ENCODE measurements at places on chromosomes 2 and 18.

GRCh38 chr2:48601349-48601748 lies 16.3 kb upstream of the GTF2A1L start:
- DNase-seq: no peak

DNA sequence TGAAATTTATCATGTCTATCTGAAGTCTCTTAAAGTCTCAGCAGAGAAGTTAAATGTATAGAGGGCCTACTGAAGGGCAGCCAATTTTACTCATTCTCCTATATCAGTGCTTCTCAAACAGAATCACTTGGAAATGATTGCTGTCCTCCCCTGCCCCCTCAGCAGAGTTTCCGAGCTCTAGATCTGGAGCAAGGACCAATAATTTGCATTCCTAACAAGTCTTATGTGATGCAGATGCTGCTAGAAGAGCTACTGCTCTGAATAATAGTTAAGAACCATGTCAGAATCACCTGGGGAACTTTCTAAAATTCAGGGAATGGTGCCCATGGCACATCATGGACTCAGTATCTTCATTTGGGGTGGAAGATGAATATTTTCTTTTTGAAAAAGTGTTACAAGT lies 105.6 kb upstream of the EPHA4 start:
- no peak for DNase-seq

DNA sequence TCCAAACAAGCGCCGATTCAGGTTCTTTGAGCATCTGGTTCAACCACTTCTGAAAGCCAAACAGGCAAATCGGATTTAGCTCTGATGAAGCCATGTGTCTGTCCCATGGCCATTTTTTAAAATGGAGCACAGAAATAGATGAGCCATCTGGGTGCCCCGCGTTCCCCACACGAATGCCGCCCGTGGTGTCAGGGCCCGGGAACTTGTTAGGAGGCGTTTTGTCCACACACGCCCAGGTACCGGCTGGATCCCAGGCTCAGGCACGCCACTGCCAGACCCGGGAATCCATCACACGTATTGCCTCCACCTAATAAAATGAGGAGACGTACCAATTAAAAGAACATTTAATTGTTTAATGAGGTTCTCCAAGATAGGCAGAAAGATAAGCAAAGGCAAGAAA lies 374.4 kb upstream of the SALL3 start:
- DNase-seq: no peak

- DNase-seq: no peak
These were observed 148.8 kb downstream of the RTN4 start for GRCh38 chr2:54901224-54901986.

DNA sequence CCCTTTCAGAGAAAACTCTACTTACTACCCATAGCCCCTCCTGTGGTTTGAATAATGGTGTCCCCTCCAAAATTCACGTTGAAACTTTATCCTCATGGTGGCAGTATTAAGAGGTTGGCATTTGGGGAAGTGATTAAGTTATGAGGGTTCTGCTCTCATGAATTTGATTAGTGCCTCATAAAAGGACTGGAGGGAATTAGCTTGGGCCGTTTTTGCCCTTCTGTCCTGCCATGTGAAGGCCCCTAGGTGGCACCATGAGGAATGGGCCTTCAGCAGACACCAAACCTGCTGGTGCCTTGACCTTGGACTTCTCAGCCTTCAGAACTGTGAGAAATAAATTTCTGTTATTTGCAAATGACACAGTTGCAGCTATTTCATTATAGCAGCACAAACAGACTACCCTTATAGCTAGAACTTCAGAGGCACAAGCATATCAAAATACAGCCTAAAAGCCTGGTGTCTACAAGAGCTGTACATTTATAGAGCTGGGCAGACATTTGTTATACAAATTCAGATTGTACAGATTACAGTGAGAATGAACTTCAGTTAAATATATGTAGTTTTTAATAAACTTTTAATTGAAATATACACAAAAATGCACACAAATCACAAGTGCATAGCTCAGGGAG lies 2.6 kb upstream of the PTPN2 start:
- no peak for DNase-seq
